Activated T-helper 1 cell treated with anti-CD3 and anti-CD28 coated beads, Interleukin-2, amount 50 U/mL, for 16 hours (primary cell): ENCODE measurements at places on chromosomes 4 and X.

GRCh38 chr4:40251366-40251765 lies 54.5 kb downstream of the RHOH start:
- no peak for DNase-seq

DNA sequence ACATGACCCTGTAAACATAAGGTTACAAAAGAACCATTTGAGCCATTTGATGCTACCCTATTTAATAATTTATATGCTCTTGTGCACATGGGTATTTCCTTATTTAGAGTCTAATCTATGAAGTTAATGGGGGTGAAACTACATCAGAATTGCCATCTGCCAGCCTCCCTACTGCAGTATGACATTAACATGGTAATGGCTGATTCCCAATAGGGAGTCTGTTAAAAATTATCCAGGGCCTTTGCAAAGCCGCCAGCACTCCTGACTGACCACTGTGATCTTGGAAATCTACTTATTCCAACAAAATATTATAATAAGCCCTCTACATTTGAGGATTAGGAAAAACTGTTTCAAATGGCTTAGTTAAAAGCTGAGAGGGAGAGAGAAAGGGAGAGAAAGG lies 153.7 kb downstream of the CLCN4 start:
- DNase-seq, result no peak

DNA sequence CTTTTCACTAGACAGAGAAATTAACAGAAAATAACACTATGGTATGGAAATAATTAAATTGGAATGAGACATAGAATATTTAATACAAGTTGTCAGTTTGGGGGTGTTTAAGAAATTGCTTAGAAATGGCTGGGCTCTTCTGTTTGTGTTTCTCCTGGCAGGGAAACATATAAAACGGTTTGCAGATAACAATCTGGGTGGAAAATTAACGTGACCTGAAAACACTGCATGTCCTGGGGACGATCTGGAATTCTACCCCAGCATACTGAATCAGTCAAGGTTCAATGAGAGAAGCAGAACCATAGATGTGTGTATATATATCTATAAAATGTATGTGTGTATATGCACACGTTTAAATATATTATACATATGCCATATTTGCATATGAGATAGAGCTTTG lies 109.8 kb downstream of the SPATA18 start:
- DNase-seq, result no peak

- DNase-seq, result peak; percentile 56
These were observed 175.3 kb downstream of the QDPR start for GRCh38 chr4:17336524-17336961.

DNA sequence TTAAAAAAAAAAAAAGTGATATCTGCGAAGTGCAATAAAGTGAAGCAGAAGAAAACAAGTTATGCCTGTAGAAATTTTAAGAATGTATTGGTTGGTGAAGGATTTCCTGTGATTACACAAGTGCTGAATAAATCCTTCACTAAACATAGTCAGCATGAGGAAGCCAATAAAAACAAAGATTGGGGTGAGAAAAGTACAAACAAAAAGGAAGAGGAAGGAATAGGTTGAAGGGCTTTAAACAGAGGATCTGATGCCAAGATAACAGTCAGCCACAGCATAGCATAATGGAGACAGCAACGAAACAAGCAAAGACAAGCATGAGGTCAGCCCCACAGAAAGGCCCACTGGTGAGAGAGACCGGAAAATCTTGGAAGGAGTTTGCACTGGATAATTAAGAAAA lies 372.2 kb downstream of the ADAM29 start:
- DNase-seq, result no peak

- DNase-seq, result no peak
These were observed 68.1 kb downstream of the FRMPD4 start for GRCh38 chrX:12206413-12206812.

DNA sequence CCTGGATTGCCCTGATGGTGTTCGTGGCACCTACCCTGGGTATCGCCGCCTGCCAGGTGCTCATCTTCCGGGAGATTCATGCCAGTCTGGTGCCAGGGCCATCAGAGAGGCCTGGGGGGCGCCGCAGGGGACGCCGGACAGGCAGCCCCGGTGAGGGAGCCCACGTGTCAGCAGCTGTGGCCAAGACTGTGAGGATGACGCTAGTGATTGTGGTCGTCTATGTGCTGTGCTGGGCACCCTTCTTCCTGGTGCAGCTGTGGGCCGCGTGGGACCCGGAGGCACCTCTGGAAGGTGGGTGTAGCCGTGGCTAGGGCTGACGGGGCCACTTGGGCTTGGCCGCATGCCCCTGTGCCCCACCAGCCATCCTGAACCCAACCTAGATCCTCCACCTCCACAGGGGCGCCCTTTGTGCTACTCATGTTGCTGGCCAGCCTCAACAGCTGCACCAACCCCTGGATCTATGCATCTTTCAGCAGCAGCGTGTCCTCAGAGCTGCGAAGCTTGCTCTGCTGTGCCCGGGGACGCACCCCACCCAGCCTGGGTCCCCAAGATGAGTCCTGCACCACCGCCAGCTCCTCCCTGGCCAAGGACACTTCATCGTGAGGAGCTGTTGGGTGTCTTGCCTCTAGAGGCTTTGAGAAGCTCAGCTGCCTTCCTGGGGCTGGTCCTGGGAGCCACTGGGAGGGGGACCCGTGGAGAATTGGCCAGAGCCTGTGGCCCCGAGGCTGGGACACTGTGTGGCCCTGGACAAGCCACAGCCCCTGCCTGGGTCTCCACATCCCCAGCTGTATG lies 1.8 kb downstream of the AVPR2 start:
- no peak for DNase-seq
